Muscle of leg (tissue), 16 donors: ENCODE measurements at places on chromosomes 7 and 10. TPM values are rescaled to one million over a fixed set of nuclear protein-coding genes. Genes with fewer than 3 reads are reported as not detected.

DNA sequence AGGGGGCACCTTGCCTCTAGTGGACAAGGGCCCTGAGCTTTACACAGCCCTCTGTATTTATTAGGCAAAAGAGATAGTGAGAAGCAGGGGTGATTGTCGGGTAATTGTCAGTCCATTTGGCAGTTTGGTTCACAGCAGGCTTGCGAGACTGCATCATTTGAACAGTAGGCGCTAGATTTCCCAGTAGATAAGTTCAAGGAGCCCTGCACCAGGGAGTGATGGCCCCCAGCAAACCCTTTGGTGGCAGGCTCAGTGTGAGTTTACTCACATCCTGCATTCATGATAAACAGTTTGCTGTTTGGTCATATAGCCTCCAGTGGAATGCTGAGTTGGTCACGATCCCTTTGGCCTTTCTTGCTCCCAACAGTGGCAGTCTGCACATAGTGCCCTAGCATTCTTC lies 59.4 kb downstream of the MARCHF5 start:
- DNase-seq: no peak

DNA sequence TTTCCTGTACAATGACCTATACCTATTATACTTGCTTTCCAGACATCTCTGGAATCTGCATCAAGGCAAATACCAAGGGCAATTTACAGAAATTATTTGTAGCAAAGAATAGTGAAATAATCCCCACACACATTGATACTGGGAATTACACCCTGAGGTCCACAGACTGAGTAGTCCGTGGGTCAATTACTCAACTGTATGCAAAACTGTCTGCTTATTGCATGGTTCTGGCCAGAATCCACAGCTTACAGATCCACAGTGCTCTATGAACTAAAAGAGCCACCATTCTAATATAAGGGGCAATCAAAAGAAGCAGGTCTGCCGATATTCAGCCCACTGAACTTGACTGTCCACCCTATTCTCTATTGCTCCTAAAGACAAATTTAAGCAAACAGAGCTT lies 5.7 kb downstream of the CHCHD3 start:
- no peak for DNase-seq

NAT16 gene
- polyA plus RNA-seq: 0.12 TPM

TMEM196 gene
- polyA plus RNA-seq: 0.36 TPM

DNA sequence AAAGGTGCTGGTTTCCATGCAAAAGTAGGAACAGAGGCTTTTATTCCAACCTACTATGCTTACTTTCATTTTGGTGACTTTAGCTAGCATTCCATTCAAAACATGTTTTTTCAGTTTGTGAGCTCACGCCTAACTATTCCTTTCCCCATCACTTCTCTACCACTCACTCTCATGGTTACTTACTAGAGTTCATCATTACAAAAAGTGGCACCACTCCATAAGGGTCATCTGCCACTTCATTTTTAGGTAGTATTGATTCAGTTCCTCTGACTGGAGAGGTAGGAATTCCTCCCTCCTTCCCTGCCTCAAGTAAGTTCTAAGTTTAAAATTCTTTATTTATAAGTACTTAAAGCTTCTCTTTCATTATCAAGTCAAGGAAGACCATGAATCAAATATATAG lies 543.1 kb downstream of the HTR7 start:
- DNase-seq: no peak

CYP26A1 gene
- 0.99 TPM for polyA plus RNA-seq

- DNase-seq: no peak
Measured at GRCh38 chr10:43964486-43964885, 315.8 kb upstream of the ZNF32 start.

DNA sequence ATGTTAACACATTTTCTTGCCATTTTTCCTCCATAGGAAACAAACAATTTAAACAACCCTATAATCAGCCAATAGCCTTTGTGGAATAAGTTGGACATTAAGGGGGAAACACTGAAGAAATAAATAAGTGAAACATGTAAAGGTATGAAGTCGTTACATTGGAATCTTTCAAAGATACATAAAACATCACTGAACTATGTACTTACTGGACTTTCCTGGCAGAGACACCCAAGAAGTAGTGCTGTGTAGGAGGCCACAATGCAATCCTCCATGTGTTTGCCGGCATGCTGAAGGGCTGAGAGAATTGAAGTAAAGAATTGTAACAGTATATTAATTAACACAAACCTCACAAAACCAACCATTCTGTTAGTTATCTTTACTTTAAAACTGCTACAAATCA lies 76.5 kb upstream of the GRID1 start:
- DNase-seq: no peak

DNA sequence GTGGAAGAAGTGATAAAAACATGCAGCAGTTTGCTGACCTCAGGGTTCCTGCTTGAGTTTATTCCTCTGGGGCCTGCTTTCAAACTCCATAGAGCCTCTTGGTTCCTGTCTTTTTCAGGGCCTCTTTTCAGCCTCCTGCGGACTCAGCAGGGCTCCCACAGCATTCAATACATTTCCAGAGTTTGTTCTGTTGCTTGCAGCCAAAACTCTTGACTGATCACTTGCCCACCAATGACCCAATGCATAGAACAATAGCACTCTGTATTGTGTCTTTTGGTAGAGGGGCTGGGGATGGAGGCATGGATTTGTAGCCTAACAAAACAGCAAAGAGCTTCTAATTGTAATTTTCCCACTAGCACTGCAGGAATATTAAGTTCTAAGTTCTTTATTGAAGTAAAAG lies 50.8 kb upstream of the CREB5 start:
- peak; percentile 15 for DNase-seq

- peak; percentile 92 for DNase-seq
Measured at GRCh38 chr10:132307823-132308586, at the start of gene STK32C. TSS of gene STK32C (minus strand) at chr10:132307950. CDS start at chr10:132307833, 117 bp downstream.

HIP1 gene
- 24.0 TPM for polyA plus RNA-seq

GRCh38 chr10:66180581-66181318 lies 745.1 kb upstream of the LRRTM3 start:
- peak; percentile 83 for DNase-seq

GRCh38 chr7:127674361-127674760 lies 22.4 kb downstream of the SND1 start:
- no peak for DNase-seq

GRCh38 chr10:31076610-31076988 lies 44.9 kb upstream of the ZNF438 start:
- DNase-seq: no peak

DNA sequence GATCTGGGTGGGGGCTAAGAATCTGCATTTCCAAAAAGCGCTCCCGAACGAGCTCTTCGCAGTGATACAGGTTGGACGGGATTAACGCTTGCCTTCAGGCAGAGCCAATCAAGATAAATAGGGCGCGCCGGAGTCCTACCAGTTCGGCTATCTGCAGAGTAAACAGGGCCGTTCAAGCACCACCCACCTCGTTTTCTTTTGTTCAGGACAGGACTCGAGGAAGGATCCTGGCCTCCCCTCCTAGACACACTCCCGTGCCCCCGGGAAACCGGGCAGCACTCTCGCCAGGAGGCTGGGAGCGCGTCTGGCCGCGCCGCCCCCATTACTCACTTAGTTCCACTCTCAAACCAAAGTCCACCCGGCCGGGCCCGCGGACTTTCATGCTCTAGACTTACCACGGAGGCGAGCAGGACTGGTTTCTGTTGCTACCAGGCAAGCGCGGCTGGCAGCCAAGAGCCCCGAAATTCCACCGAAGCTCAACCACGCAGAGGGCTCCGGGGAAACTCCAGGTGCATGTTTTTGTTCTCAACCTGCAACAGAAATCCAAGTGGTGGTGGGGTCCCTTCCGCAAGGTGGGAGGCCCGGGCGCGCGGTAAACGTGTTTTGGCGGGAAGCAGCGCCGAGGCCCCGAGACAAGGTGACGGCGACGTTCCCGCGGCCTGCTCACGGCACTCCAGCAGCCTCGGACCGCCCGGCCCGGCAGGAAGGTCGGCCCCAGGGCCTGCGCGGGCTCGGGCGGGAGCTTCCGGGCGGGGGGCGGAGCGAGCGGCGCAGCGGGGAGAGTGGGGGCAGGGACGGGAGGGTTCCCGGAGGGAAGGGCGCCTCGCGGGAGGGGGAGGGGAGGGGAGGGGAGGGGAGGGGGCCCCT lies 12.7 kb downstream of the HNRNPF start:
- peak; percentile 87 for DNase-seq

TCAF2 gene
- 11.6 TPM for polyA plus RNA-seq

GRCh38 chr7:42834676-42835075 lies 77.2 kb downstream of the C7orf25 start:
- DNase-seq: no peak

GRCh38 chr7:84043661-84044191 lies 150.9 kb downstream of the SEMA3A start:
- no peak for DNase-seq

DNA sequence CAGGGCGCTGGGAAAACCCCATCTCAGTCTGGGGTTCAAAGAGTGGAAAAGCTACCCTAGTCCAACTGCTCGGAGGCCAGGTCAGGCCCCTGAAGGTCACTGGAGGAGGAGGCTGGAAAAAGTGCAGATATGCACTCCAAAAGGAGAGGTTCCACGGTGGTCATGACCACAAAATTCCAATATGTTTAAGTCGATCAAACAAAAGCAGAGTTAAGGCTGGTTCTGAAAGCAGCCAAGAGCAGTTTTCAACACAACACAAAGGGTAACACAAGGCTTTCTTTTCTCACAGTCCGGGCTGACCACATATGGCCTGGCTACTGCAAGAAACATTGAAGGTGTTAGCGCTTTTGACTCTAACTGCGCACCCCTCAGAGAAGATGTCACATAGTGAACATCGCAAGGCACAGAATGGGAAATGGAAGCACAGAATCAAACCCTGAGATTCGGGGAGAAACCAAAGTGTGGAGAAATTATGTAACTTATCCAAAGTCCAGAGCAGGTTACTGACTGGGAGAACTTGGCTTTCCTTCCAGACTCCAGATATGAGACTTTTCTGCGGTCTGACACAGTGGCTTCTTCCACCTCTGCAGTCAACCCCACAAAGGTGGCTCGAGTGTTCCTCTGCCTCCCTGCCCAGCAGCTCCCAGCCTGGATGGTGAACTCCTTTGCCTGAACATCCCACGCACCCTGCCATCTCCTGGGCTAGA lies 1.3 kb upstream of the GRB10 start:
- no peak for DNase-seq

CDC14C gene
- polyA plus RNA-seq: not detected

DNA sequence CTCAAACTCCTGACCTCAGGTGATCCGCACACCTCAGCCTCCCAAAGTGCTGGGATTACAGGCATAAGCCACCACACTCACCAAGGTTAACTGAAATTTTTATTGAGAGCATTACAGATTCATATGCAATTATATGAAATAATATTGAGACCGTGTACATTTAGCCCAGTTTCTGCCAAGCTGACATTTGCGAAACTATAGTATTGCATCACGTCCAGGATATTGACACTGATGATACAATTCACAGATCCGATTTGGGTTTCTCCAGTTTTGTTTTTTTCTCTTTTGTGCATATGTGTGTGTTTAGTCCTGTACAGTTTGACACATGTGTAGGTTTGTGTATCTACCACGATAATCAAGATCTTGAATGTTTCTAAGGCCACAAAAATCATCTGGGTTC lies 627.9 kb upstream of the FOXK1 start:
- no peak for DNase-seq

DNA sequence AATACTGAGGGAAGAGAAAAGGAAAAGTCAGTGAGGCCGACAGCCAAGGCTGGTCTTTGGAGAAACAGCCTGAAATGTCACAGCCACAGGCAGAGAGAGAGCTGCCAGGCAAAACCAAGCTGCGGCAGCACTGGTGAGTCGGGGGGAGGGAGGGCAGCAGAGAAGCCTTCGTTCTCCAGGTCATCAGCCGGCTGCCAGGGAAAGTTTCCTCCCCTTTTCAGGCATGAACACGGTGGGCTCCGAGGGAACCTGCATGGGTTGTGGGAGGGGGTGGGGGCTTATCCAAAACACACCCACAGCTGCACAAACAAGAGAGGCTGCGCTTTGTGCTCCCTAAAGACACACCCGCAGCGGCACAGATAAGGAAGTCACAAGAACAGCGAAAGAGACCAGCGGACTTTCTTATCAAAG lies 62.3 kb upstream of the NKX6-2 start:
- DNase-seq: no peak

DNA sequence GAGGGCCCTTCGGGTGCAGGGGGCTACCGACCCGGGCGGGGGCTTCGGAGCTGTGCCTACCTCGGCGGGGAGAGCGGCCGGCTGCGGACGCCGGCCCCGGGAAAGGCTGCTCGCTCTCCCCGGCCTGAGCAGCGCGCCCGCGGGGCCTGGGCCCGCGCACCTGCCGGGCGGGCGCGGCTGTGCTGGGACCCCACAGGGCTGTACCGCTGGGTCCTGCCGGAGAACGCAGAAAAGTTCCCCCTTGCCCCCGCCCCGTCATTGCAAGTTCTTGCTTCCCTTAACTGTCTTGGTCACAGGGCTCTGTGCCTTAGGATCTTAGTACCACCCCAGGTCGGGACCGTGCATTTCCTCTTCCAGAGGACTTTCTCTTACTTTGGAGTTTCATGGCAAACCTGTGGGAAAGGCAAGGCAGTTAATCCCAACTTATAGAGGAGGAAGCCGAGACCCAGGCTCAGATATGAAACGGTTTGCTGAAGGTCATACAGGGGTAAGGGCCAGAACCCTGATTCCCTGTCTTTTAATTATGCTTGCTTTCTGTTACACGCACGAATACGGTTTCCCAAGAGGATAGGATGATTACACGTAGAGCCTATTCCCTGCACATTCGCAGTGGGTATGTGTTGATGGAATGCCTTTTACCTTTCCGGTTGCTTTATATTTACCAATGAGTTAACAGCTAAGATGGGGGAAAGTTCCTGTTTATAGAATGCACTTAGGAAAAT lies 652 bp downstream of the PCGF5 start:
- DNase-seq: peak; percentile 39

DNA sequence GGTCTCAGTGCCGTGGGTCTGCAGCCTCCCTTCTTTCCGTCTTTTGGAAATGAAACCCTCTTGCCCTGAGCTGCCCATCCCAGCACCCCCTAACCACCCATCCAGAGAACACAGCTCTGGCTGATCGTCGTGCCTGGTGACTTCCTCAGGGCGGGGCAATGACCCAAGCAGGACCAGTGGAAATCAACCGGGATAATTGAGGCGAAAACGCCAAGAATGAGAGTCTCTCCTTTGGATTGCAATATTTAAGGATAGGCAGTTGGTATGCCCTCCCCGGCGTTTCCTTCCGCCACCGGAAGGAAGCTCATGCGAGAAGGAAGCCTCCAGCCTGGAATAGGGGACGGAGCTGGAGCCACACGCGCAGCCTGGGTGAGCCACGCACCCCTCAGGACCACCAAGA lies 73.7 kb upstream of the PFKP start:
- no peak for DNase-seq

MSS51 gene
- 22.2 TPM for polyA plus RNA-seq

DNA sequence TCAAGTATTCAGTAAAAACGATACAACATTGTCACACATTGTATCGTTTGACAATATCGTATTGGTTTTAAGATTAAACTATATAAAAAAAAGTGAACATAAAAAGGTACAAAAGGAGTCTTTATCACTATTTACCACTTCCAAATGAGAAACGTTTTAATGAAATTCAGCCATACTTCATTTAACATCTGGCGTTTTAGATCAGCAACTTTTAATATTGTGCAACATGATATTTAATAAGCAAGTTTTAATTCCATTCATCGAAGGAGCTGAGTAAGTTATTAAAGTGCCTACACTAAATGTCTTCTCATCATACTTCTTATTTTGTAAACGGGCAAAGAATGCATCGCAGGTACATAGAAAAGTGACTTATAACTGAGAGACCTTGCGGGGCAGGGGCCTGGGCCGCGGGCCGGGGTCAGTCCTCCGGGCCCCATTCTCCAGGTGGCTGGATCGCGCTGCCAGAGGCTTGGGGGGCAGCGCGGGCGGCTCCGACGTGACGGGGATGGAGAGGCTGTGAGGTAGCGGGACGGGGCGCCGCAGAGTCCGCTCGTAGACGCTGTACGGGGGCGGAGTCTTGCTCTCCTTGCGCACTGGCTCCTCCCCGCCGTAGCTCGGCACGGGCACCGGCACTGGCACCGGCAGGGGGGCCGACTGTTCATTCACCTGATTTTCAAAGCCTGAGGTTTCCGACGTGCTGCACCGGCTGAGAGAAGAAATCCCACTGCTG lies 165.8 kb upstream of the IMMP2L start:
- DNase-seq: no peak
